ENCODE measurements at places on chromosomes 13 and 19. TPM values are rescaled to one million over a fixed set of nuclear protein-coding genes. Genes with fewer than 3 reads are reported as not detected.
A peak's percentile ranks its signal among the peaks of the same experiment; 100 is the strongest.

- DNase-seq: no peak
These were observed 41.1 kb upstream of the RGCC start for GRCh38 chr13:41416276-41416675.

DNA sequence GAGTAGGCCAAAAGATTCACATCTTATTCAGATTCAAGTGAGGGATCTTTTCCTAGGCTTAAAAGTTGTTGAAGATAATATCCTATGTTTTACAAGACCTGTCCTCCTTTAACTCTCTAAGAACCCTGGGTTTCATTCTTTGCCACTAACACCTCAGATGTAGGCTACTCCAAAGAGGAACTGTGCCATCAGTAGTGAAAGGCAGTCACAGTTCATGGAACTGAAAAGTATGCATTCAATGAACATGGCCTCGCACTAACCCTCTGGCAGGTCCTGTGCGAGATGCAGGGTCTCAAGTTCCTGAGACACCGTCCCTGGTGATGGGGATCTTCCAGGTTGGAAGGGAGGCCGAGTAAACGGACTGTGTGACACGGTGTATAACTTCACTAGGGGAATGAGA, 4.3 kb downstream of the LGALS14 start:
- DNase-seq: no peak

- peak; percentile 78 for DNase-seq
These were observed 8.3 kb downstream of the CAMSAP3 start for GRCh38 chr19:7603919-7604318.

DNA sequence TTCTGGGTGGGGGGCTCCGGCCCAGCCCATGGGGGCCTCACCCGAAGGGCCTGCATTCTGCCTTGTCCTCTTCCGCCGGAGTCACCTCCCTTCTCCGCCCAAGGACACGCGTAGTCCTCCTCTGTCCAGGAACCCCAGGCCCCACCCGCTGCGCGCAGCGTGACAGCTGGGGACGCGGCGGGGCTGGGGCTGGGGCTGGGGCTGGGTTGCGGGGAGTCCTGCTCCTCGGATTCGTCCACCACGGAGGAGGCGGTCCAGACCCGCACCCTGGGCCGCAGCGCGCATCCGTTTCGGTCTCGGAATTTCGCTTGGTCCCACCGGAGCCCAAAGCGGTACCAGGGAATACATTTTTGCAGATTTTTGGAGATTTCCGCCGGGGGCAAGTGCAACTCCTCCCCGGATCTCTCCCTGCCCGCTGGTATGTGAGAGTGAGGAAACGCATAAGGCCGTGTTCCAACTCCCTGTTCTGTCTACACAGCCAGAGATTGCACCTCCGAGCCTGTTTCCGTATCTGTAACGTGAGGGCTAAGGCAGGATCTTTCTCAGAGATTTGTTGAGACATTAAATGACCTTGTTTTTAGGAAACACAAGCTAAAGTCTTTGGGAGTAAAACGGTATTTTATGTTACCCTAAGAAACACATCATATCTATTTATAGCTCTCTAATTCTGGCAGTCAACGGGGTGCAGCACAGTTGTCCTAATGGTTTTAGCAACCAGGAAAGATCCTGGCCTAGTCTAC, at the start of gene COX7A1:
Gene COX7A1, minus strand, starts transcription at position 96 of the 740 bp plus-strand sequence. Its CDS starts 40 bp downstream, at position 56.
- DNase-seq: peak; percentile 92

DNA sequence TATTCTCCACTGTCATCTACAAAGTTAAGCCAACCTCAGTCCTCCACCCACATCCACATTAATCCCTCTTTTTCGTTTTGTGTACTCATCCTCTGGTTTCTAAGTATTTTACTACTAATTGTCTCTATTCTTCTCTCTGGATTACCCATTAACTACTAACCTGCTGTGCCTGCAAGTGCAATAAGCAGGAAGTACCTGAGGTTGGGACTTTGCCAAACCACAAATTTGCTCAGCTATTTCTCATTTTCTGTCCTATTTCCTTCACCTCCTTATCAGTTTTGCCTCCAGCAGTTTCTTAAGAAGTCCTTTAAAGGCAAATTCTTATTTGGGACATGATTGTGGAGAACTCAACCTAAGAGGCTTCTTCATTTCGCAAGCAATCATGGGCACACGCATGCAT, 1708.9 kb downstream of the SLITRK5 start:
- DNase-seq: no peak

DNA sequence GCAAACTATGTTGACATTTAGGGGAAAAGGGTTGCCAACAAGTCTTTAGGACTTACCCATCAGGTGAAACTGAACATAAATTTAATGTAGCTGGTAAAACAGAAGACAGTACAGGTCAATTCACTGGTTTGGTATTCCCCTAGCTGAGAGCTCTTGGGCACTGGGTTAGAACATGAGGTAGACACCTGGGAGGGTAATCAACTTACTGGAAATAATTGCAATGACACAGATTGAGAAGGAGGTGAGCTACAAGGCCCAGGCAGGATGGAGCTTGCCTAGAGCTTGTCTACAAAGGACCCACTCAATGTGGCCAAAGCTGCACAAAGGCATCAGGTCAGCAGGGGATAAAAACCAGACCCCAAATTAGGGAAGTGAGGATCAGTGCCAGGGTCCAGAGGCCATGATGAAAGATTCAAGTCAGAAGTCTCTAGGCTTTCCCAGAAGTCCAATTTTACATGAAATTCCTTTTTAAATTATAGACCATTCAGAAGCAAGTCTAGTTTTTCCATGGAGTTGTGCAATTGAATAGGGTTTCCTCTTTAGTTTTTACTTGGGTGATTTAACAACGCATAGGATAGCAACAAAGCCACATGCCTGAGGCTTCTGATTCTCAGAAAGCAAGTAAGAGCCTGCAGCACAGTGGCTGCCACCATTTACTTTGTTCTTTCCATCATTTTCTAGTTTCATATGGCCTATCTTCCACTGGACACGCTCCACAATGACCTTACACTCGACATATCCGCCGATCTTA, 194.0 kb downstream of the NDFIP2 start:
- DNase-seq: no peak

GRCh38 chr13:90445179-90445578, 902.3 kb upstream of the MIR17HG start:
- DNase-seq: peak; percentile 41

DNA sequence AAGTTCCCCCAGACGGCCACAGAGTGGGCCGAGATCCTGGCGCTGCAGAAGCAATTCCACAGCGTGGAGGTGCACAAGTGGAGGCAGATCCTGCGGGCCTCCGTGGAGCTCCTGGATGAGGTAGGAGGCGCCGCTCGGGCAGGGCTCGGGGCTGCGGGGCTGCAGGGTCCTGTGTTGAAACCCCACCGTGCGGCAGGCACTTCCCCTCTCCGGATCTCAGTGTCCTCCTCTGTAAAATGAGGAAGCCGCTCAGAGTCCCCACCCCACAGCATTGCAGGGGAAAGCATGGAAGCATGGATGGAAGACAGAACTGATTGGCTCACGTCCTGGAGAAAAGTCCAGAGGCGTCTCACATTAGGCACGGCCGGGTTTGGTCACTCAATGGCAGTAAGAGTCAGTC, 6.8 kb upstream of the SCN1B start:
- DNase-seq: no peak

GRCh38 chr13:106570299-106570852, 2.4 kb upstream of the ARGLU1 start:
- peak; percentile 91 for DNase-seq

GRCh38 chr19:16571822-16572331, 338 bp downstream of the SLC35E1 start:
- peak; percentile 92 for DNase-seq

GRCh38 chr13:68417801-68418200, 1187.7 kb upstream of the PCDH9 start:
- peak; percentile 54 for DNase-seq

DNA sequence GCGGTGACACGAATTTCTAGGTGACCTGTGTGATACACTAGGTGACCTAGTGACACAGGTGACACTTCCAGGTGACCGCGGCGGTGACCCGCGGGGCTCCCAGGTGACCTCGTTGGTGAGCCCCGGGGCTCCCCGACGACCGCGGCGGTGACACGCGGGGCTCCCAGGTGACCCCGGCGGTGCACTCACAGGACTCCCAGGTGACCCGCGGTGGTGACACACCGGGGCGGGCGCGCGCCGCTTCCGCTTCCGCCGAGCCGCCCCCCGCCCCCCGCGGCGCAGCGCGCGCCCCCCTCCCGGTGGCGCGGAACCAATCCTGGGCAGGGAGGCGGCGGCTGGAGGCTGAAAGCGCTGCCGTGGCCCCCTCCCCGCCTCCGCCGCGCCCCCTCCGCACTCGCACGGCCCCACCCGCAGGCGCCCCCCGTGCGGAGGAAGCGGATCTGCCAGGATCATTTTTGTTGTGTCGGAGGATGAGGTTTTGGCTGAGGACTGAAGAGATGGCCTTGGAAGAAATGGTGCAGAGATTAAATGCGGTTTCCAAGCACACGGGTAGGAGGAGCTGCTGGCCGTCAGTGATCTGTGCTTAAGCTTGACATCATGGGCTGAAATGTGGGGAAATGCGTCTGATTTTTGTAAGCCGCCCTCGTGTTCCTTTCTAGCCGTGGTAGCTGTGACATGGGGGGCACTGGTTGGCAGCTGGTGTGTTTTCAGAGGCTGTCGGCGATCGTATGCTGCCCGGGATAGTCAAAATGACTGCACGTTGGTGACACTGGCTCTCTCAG, at the start of gene MCF2L:
Gene MCF2L, plus strand, starts transcription at position 305 of the 782 bp plus-strand sequence. Its CDS starts 166 bp downstream, at position 471.
- DNase-seq: peak; percentile 93

DNA sequence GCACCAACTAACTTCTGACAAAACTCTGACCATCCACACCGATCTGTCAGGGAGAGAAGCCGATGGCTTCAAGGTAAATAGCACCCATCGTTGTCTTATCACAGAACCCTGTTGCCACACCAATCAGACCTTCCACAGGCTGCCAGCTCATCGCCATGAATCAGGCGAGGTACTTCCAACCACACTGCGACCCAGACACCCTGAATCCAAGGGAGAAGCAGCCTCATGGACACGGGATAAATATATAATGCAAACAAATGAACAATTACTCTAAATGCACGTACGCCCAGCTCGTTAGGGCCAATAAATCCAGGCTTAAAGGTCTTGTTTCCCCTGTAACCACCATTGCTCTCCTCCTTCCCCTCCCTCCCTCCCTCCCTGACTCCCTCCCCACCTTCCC, 20.8 kb downstream of the RANBP3 start:
- peak; percentile 82 for DNase-seq

- no peak for DNase-seq
These were observed 899.8 kb downstream of the GPC5 start for GRCh38 chr13:92297971-92298942.

DNA sequence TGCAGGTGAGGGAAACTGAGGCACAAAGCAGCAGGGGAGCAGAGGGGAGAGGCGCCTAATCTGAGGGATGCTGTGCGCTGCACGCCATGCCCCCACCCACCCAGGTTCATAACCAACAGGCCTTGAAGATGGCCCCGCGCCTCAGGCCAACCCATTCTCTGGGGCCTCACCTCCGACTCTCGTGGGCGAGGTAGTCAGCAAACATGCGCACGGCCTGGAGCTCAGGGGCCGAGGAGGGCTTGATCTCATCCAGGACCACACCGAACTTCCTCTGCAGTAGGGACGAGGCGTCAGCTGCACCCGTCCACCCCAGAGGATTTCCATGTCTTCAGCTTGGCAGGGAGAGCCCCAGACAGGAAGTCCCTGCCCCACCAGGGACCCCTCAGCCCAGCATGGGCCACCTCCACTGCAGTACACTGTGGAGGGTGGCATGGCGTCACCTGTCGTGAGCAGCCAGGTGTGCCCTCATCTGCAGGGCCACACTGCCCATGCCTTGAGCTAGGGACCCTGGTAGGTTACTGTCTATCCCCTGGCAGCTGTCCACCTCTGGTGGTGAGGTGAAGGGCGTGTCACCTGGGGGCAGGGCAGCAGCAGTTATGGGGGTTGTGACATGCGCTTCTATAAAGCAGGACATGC, 8.3 kb downstream of the COPE start:
- no peak for DNase-seq

DNA sequence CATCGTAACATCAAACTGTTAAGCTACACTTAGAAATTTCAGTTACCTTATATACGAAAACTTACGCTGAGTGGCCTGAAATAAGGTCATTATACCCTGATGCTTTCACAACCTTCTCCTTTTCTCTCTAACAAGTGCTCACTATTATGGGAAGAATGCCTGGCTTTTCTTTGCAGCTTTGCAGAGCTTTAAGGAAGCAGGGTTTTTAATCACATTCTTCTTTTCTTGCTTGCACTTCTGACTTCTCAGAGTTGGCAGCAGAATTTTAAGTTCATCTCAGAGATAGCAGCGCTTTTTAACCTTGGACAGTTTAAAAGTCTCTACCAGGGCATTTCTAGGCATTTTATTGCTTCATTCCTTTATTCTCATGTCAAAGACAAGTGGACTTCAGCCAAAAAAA, 285.1 kb downstream of the SPRY2 start:
- DNase-seq: no peak

DNA sequence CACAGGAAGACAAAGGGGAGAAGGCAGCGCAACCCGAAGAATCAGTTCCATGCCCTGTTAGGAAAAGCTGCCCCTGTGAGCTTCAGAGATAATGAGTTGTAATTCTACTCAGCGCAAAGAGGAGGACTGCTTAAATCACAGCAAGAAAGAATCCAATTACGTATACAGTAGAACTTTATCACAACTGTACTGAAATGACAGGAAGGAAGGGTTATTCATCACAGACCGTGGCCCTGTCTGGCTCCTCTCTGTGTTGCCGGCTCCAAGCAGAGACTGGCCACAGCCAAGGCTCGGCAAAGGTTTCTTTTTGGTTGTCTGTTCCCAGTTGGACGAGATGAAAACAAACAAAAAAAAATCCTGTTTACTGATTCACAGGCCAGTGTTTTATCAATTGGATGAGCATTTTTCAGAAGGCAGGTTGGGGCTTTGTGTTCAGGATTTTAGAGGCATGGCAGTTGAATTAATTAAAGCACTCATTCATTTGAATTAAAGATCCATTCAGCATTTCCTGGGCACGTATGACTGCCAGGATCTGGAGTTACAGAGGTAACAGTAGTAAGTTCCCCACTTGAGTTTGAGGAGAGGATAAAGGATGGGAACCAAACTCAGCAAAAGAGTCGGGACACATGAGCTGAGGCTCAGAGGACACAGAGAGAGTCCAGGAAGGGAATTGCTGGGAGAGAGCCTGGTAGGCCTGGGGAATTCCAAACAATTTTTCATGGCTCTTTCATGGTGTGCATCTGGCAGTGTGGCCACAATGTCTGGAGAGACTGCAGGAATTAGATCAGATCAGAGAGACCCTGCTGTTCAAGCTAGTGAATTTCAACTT, 341.0 kb downstream of the DNAJC15 start:
- DNase-seq: peak; percentile 44

GRCh38 chr13:35978607-35979316, 152.4 kb downstream of the DCLK1 start:
- DNase-seq: peak; percentile 91

GRCh38 chr13:26628706-26629105, 71.2 kb downstream of the WASF3 start:
- no peak for DNase-seq

- peak; percentile 41 for DNase-seq
These were observed 889 bp downstream of the GTF2F2 start for GRCh38 chr13:45120967-45121831.

Gene METTL21C
- total RNA-seq: not detected

Gene ZNF564
- total RNA-seq: 7.4 TPM

Gene ZNF225
- total RNA-seq: 6.8 TPM

Gene LAIR1
- total RNA-seq: 0.29 TPM

Gene GJB6
- total RNA-seq: not detected

Gene NOTCH3
- total RNA-seq: 49.8 TPM

Gene AP1M2
- total RNA-seq: 0.29 TPM

Gene RELB
- 9.8 TPM for total RNA-seq

Gene ZNF844
- 10.9 TPM for total RNA-seq

Gene GIPR
- under 0.01 TPM for total RNA-seq

Gene FAAP24
- total RNA-seq: 3.6 TPM

All from osteoblast (primary cell).